Cardiac muscle cell (in vitro differentiated cells and primary cell): ENCODE measurements at places on chromosomes 13 and 19. TPM values are rescaled to one million over a fixed set of nuclear protein-coding genes. Genes with fewer than 3 reads are reported as not detected.

DNA sequence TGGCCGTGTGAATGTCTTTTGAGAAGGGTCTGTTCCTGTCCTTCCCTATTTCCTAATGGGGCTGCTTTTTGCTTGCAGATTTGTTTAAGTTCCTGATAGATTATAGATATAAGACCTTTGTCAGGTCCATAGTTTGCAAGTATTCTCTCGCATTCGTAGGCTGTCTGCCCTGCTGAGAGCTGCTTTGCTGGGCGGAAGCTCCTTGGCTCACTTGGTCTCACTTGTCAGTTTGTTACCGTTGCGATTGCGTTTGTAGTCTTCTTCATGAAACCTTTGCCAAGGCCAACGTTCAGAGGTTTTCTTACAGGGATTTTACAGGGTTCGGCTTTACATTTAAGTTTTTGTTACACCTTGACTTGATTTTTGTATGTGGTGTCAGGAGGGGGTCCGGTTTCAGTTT is 44.0 kb upstream of the TFDP1 start:
- DNase-seq = no peak

- no peak for DNase-seq
These were observed 16.0 kb downstream of the EPSTI1 start for GRCh38 chr13:42976066-42976465.

GPATCH1 gene
- total RNA-seq = 4.1 and 5.7 TPM in 2 replicates

ATXN8OS gene
- total RNA-seq = not detected in 2 replicates

KCNC3 gene
- total RNA-seq = 6.9 and 8.2 TPM in 2 replicates

ZNF71 gene
- total RNA-seq = 13.0 and 15.3 TPM in 2 replicates
